Stimulated activated CD8-positive, alpha-beta memory T cell treated with anti-CD3 and anti-CD28 coated beads, Interleukin-15, amount 100 ng/mL, for 24 hours (primary cell): ENCODE measurements at places on chromosomes 7 and 10.

DNA sequence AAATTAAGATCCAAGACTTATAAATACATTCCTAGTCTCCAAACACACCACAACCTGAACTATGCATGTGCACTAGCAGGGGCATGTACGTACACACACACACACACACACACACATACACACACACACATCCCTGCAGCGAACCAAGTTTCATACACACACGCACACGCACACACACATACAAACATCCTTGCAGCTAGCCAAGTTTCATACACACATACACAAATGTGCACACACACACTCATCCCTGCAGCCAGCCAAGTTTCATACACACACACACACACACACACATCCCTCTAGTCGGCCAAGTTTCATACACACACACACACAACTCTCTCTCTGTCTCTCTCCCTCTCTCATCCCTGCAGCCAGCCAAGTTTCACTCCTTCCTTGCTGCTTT is 82.7 kb upstream of the WIPF3 start:
- DNase-seq, result no peak

DNA sequence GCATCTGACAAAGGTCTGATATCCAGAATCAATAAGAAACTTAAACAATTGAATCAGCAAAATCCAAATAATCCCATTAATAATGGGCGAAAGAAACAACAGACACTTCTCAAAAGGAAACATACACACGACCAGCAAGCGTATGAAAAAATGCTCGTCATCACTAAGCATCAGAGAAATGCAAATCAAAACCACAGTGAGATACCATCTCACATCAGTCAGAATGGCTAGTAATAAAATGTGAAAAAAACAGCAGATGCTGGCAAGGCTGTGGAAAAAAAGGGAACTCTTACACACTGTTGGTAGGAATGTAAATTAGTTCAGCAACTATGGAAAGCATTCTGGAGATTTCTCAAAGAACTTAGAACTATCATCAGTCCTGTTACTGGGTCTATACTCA is 496.7 kb downstream of the SH2D4B start:
- no peak for DNase-seq

DNA sequence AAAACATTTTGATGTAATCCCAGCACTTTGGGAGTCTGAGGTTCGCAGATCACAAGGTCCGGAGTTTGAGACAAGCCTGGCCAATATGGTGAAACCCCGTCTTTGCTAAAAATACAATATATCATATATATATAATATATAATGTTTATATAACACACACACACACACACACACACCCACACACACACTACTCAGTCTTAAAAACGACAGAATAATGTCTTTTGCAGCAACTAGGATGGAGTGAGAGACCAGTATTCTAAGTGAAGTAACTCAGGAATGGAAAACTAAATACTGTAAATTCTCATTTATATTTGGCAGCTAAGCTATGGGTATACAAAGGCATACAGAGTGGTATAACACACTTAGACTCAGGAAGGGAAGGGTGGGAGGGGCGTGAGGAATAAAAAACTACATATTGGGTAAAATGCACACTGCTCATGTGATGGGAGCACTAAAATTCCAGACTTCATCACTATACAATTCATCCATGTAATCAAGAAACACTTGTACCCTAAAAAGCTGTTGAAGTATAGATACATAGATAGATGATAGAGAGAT is 231.2 kb upstream of the SEMA3A start:
- DNase-seq, result no peak

DNA sequence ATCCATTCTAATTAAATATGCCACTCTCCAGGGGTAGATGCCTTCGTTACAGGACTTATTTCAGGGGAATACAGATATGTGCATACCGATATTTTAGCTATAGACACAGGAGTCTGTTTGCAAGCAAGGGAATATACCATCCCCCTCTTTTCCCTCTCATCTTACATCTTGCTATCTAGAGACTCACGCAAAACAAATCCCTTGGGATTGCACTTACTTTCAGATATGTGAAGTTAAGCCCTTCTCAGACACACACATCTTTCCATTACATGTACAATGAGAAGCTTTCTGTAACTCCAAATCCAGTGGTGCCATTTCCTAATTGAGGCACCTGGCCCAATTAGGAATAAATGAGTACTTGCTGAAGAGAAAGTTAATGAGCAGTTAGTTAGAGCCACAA is 250.4 kb upstream of the FZD8 start:
- no peak for DNase-seq

DNA sequence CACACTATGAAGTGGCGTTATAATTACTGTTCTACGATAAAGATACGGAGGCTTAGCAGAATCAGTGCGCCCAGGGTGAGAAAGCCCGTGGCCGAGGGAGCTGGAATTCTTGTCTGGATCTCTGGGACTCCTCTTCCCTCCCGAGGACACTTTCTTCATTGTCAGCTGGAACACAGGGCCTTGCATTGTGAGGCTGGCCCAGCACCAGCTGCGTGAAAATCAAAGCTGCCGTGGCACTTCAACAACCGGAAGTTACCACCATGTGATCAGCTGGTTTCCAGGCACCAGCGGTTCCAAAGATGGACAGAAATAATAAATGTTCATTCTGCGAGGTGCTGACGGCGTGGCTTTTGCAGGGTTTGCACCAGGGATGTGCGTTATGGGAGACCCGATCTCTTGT is 234.0 kb upstream of the PITRM1 start:
- no peak for DNase-seq

DNA sequence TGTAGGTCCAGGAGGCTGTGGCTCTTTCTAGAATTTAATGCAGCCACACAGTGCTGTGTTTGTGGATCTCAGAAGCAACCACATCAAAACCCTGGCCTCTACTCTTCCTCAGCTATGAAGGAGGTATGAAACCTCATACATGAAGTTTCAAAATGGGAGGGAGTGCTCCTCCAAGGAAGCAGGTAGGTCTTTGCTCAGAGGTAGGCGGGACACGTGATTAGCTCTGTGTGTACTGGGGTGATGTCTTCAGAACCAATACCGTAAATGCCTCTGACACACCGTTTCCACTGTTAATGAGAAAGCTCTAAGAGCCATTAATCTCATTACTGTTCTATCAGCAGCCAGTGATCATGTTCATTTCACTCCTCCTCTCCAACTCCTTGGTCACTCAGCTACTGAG is 126.1 kb downstream of the PLXNA4 start:
- DNase-seq, result no peak

DNA sequence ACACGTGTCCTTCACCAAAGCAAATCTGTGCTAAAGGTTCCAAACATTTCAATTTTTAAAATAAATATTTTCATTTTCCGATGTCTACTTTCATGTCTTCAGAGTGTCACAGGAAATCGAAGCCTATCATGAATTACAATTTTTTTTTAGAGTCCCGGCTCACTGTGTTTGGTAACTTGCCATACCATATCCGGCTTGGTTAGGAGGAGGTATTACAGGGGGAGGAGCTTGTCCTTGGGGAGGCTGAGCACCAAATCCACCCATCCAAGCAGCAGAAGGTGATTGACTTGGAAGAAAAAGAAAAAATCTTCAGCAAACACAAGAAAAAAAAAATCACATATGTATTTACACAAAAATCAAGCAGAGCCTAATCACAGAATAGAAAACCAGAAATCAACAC is 21.3 kb downstream of the TIAL1 start:
- no peak for DNase-seq

GRCh38 chr10:31912289-31912688 is 16.3 kb downstream of the ARHGAP12 start:
- DNase-seq, result no peak

DNA sequence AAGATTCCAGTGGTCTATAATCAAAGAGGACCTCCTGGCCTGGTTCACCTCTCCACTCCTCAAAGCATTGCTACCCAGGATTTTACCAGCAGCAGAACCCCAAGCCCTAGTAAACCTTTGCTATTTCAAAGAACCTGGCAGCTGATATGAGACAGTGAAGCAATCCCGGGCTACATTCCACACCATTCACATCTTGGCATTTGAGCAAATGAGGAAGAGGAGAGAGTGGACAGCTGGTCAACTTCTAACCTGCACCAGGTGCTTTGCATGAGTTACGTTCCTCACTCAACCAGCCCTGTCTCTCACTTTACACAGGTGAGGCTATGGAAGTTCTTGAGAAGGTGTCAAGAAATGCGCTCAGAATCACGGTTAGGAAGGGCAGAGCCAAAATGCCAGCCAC is 1.1 kb downstream of the CCDC3 start:
- DNase-seq, result no peak

DNA sequence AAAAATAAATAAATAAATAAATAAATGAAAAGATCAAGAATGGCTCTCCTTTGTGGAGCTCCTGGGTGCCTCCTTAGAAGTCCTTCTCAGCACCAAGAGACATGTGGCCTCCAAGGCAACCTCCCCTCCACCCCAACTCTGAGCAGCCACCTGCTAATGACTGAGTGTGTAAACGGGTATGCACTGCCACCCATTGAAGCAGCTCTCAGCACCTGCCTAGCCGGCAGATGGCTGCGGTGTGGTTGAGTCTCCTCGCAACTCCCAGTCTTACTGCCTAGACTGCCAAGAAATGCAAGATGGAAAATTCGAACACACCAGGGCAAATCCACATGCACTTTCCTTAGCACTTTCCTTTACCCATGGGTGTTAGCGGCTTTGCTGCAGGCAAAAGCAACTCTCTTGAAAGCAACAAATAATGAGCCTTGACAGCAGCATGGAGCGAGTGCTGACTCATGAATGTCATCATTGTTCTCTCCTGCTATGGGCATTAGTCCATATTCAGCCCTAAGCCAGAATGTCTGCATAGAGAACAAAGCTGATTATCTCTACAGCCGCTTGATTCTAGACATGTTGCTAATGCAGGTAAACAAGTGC is 913.9 kb upstream of the AUTS2 start:
- no peak for DNase-seq

- DNase-seq, result no peak
These were observed 442 bp downstream of the STYXL1 start for GRCh38 chr7:76047305-76047810.

DNA sequence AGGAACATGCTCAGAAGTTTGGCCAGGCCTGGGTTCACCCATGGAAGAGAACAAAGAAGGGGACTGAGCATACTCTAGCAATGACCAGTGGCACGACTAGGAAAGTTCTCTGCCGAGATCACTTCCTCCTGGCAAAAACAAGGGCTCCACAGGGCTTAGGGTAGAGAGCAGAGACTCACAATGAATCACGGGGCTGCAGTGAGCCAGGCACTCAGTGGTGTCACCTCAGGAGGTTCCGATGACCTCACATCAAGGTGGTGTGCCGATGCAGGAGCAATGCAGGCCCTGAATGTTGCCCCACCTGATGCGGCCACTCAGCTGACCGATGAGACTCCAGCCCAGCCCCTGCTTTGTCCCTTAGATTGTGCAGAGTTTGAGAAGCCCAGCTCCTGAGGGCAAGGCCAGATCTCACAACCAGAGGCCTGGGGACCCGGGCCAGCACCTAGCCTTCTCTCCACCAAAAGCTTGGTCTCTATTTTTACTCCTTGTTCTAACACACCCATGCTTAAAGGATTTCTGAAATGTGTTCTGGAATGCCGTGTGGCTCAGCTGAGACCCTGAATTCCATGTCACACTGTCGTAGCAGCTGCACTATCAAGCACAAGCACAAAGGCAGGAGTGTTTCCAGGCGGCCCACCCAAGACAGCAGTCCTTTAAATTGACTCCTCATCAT is 60.9 kb downstream of the COBL start:
- no peak for DNase-seq
